ENCODE measurements at places on chromosomes 5 and 9.

GRCh38 chr9:7894231-7894630, 94.7 kb upstream of the DMAC1 start:
- no peak for DNase-seq

GRCh38 chr9:137116728-137117127, 2.2 kb upstream of the DPP7 start:
- no peak for DNase-seq

DNA sequence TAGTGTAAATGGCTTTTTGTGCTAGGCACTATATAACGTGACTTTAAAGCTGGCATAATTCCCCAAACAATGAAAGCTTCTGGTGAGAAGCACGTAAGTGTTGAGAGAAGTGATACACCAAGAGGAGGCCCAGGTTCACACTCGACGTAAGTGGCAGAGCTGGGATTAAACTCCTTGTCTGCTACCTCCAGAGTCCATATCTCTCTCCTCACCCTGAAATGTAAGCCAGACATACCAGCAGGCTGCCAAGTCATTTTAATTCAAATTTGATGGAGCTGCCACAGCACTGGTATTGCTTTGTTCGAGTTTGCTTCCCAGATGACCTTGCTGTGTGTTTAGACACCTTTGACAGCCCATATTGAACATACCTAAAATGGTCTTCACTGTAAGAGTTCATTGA, 319.7 kb downstream of the GLIS3 start:
- no peak for DNase-seq

DNA sequence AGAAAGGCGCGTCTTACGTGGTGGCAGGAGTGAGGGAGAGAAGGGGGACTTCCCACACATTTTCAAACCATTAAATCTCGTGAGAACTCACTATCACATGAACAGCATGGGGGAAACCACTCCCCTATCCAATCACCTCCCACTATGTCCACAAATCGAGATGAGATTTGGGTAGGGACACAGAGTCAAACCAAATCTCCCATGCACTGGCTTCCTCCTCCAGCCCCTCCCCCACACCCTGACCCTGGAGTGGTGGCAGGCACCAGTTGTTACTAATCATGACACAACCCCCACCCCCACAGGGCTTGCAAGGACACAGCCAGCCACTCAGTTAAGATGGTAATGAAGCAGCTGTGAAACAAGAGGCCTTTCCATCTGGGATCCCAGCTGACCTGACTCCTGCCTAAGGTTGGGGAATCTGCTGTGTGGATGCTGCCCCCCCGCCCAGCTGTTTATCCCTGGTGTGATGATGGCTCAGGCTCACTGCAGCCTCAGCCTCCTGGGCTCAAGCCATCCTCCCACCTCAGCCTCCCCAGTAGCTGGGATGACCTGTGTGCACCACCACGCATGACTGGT, 57.1 kb upstream of the FUBP3 start:
- no peak for DNase-seq

- DNase-seq: no peak
Measured at GRCh38 chr5:31936683-31937082, 237.4 kb downstream of the GOLPH3 start.

DNA sequence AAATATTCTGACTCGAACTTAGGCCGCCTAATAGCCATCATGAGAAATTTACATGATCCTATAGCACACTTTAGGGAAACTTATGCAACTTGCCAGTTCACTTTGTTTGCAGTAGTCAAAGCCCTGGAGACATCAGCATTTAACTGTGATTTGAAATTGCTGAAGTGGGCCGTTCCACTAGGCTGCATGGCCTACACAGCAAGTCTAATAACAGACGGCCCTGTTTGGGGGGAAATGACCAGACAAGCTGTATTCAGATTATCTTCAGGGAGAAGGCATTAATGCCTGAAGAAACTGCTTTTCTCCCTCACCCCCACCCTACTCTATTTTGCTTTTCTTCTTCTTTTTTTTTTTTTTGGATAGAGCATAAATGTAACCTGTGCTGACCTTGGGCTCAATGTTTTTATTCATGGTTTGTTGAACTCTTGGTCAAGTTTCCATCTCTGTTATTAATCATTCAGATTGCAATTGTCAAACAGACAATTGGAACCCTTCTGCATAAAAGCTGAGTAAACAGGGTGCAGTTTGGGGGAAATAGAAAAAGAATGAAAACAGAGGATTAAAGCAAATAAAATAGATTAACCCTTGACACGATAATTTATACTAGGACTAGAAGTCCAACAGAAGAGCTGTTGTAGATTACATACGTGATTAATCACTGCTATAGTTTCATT, 1928.2 kb upstream of the WWC1 start:
- no peak for DNase-seq

DNA sequence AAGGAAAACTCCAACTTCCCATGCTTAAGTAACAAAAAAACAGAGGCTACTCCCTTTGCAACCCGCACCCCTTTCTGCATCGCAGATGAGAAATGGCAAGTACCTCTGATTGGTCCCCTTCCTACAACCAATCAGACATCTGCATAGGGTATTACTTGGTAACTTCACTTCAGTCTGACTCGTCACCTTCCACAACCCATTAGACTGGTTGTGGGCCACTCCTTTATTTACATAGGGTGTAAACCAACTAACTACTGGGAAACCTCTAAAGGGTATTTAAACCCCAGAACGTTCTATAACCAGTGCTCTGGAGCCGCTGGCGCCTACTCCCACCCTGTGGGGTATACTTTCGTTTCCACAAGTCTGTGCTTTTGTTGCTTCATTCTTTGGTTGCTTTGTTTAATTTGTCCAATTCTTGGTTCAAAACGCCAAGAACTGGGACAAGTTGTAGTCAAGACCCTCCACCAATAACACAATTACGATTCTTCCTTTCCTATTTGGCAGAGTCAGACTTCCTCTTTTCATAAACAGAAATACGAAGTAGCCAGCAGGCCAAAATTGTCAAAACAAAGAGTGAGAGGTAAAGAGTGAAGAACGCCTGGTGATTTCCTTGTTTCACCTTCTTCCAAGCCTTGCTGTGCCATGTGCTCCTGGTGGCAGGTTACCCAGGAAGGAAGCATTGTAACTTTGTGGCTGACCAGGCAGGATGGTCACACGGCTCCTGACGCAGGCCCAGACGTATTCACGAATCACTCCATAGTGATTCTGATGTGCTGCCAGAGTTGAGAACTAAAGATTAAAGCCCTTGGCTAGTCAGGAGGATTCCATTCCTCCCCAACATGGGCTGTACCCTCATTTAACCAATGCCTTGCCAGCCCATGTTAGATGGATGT, 477.4 kb downstream of the ARHGEF28 start:
- DNase-seq: no peak

DNA sequence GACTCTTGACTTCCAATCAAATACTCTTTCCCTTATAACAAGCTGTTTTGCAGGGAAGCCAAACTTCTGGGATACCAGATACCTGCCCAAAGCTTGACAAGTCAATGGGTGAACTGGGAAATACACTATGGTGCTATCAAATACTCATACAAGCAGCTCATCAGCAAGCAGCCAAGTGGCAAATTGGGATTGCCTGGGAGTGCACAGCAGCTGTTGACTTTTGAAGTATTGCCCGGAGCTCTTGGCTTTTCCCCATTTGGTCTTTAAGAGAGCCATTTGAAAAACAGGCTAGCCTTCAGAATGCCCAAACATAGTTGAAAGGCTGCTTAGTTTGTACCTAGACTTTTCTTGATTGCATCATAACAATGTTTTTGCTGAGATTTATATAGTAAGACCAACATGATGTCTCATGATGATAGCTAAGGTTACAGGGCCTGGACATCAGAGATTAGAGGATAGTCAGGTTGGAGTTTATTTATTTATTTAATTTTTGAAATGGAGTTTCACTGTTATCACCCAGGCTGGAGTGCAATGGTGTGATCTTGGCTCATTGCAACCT, 210.1 kb upstream of the ZNF608 start:
- no peak for DNase-seq

GRCh38 chr9:125682340-125682739, 24.7 kb downstream of the MAPKAP1 start:
- DNase-seq: no peak

GRCh38 chr5:116428413-116428812, 146.2 kb downstream of the SEMA6A start:
- DNase-seq: no peak

DNA sequence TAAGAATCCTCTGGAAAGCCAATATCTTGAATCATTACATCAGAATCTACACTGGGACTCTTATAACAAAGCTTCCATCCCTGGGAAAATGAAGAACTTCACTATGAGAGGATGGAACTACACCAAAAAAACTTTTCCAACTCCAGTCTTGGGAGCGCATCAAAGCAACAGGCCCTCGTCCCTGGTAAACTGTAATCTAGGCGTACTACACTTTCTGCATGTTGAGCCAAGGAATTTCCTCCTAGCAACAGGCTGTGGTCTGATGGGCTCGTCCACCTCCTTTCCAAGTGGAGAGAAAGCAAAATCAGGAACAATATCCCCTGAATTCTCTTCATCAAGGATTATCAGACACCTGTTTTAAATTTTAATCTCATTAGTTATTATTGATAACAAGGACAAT, 94.1 kb downstream of the NFIB start:
- no peak for DNase-seq

DNA sequence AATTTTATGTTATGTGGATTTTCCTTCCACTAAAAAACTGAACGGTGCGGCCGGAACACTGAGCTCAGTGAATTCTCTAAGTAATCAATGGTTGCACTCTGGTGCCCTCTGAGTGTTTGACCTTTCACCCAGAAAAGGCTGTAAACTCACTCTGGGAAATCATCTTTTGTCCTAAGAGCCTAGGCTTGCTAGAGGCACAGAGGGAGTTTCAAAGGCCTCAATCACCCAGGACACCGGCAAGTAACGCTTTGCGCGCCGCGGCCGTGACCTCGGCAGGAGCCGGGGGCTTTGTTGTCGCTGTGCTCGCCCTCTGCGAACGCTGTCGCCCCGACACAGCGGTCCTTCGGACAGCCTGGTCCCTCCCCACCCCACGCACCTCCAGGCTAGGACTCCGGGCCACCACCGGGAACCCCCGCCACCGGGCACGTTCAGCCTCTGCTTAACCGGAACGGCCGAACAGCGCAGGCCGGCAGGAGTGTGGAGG, 703 bp downstream of the ISCA1 start:
- DNase-seq: no peak

DNA sequence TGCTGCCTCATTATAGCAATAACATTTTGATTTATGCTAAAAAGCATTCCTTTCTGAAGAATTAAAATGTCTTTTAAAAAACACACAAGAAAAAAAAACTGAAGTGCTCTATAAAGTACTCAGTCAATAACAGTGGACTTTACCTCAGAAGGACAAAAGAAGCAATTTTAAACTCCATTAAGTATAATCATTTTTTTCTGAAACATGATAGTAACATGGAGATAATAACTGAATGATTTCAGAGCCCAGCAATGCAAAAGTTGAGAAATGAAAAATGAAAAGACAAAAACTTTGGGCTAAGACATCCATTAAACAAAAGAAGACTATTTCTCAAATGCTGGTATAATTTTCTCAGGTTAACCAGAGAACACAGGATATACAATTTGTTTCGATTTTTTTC, 78.7 kb downstream of the RFX3 start:
- DNase-seq: no peak

- DNase-seq: no peak
Measured at GRCh38 chr9:79023134-79023580, 548.6 kb upstream of the TLE4 start.

GRCh38 chr5:43152946-43153345, 32.2 kb downstream of the ZNF131 start:
- DNase-seq: no peak

- no peak for DNase-seq
Measured at GRCh38 chr9:15592317-15592716, 39.5 kb downstream of the CCDC171 start.

GRCh38 chr9:101578378-101578777, 16.4 kb downstream of the PPP3R2 start:
- DNase-seq: no peak

- DNase-seq: no peak
Measured at GRCh38 chr5:58115811-58116210, 344.1 kb downstream of the PLK2 start.

- DNase-seq: no peak
Measured at GRCh38 chr5:176481711-176482110, 33.5 kb downstream of the FAF2 start.

DNA sequence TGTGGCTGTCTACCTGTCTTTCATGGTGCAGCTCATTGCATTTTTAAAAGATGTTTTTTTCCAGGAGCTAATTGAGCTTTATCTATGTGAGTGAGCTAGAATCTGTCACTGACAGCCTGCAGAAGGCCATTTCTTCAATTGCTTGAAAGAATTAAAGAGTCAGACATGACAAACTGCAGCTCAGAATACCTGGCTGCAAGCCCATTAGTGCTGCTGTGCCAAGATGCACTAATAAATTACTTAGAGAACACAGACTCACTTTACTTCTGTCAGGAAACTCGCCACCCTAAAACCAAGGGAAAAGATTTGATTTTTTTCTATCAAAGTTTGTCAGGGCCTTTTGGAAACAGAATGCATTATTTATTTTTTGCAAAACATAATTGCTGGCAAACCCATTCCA, 368.3 kb downstream of the CAAP1 start:
- no peak for DNase-seq

DNA sequence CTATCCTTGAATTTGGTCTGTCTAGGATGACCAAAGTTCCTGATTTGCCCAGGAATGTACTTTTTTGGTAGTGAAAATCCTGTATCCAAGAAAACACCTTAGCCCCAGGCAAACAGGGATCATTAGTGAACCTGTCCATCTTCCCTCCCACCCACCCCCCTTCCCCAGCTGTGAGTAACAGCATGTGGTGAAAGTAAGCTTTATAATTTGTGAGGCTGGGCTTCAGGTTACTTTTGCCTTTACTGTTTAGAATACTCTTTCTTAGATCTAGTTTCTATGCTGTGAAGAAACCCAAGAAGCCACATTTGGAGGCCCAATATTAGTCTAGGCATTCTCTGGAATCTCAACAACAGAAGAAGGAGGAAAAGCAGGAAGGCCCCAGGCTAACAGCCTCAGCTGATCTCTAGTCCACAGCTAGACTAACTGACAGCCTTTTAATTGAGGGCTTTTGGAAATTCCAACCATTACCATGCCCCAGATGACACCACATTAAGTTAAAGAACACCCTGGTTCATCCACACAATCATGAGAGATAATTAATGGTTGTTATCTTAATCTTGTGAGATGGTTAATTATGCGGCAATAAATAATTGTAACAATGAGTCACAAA, 703.0 kb upstream of the NUDT12 start:
- no peak for DNase-seq

- peak; percentile 63 for DNase-seq
Measured at GRCh38 chr5:132662925-132663770, 5.2 kb downstream of the IL13 start.

DNA sequence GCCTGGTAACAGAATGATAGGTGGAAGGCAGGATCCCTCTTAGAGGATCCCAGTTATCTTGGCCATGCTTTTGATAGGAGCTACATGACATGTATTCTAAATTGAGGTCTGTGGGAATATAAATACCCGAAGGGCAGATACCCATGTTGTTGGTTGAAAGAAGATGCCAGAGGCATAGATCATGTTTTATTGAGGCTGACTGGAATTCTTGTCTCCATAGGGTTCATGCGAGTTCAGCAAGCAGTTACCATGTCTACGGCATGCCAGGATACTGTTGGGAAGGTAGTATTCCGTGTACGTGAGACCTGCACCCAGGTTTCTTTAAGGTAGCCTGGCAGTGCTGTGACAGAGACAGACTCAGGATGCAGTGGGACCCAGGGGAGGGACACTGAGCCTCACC, 230.7 kb downstream of the NR3C1 start:
- no peak for DNase-seq

Data from effector memory CD8-positive, alpha-beta T cell (primary cell).